Kidney glomerular epithelial cell (primary cell): ENCODE measurements at places on chromosomes 12 and 14.

DNA sequence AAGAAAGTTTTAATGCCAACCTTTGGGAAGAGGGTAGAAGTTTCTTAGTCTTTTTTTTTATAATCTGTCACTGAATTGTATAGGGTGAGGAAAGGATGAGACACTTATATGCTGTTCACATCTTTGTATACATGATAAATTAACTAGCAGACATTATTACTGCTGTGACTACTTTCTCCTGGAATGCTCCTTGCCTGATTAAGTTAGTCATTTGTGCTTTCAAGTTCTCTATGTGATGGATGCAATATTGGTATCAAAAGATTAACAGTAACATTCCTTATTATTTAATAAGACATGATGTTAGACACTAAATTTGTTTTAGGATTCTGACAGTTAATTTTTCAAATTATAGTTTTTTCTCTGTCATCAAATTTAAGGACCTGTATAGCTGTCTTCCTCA, 223.4 kb upstream of the GARIN2 start:
- no peak for DNase-seq

DNA sequence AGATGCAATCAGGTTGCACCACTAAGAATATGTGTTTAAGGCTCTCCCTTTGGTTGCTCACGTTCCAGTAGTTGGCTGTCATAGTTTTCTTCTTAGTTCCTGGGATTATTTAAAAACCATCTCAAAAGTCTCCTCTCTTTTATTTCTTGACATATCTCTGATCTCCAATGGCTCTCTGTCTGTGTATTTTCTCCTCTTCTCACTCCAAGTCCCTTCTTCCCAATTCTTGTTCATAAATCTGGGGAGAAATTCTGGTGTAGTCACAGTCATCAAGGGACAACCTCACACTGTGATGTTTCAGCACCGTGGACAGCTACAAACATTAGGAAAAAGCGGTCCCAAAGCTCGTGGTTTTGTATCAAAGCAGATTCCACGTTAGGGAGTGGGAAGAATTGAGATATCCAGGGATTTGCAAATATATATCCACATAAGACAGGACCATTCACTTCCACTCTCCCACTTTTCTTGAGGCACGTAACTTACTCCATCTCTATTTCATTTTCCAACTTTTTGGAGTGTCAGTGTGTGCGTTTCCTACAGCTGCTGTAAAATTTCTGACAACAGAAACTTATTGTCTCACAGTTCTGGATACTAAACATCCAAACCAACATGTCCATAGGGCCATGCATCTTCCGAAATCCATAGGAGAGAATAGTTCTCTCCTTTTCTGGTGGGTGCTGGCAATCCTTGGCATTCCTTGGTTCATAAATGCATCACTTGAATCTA, 80.6 kb upstream of the TMEM233 start:
- DNase-seq, result no peak

DNA sequence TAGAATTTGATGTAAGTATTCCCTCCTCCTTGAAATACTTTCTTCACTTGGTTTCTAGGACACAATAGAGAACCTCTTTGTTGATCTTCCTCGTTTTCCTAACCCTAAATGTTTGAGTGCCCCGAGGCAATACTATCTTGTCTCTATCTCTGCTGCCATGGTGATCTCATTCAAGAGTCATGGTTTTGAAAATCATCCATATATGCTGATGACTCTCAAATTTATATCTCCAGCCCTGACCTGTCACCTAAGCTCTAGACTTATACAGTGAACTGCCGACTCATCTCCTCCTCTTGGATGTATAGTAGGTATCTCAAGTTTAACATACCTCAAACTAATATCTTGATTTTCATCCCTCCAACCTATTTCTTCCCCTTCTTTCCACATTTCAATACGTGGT, 71.4 kb downstream of the RIC8B start:
- no peak for DNase-seq

- DNase-seq, result no peak
Measured at GRCh38 chr14:85248881-85249635, 280.9 kb upstream of the FLRT2 start.

DNA sequence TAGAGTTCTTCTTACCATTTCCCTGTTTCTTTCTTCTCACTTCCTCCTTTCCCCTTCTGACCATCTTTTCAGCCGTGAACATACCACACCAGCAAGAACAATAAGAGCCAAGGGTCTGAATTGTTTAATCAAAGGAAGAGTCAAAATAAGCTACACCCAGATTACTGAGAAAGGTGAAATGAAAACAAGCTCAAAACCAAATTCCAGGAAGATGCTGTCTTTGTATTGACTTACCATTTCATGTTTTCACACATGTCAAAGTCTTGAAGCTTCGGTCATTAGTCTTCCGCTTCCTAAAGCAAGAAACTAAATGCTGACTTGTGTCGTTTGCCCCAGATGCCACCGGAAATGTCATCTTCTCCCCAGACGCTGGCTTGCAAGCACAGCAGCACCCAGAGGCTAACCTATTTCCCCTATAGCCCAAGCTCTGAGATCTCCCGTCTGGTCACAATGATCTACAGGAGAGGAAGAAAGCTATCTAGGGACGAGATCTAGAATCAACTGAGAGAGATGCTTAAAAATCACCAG, 136.5 kb upstream of the AMIGO2 start:
- no peak for DNase-seq

GRCh38 chr14:66119606-66120231, 366.5 kb upstream of the CCDC196 start:
- no peak for DNase-seq

DNA sequence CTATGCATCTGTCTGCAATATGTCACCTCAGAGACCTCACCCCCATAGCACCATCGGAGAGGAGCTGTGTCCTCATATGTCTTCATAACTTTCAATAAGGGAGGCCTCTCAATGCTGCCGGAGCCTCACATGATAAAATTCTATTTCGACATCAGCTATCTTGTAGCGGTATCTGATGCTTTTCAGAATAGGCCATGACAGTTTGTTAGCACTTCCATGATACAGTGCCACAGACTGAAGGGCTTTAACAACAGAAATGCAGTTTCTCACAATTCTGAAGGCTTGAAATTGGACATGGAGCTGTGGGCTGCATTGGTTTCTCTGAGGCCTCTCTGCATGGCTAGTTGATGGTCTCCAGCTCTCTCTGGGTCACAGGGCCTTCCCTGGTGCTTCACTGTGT, 125.0 kb upstream of the PZP start:
- DNase-seq, result no peak

- no peak for DNase-seq
Measured at GRCh38 chr14:51725061-51725460, 73.4 kb downstream of the FRMD6 start.
